Activated naive CD8-positive, alpha-beta T cell treated with anti-CD3 and anti-CD28 coated beads for 36 hours (primary cell): ENCODE measurements at places on chromosomes 13 and 19.

GRCh38 chr19:23160766-23161165 lies 43.9 kb downstream of the ZNF730 start:
- no peaks in the 10 kb centered on the region for H3K4me1 ChIP-seq
- H3K4me3 ChIP-seq = no peak overlapping the region
- H3K27ac ChIP-seq = no peak overlapping the region
- H3K36me3 ChIP-seq = peaks cover 2% of the 10 kb centered on the region

DNA sequence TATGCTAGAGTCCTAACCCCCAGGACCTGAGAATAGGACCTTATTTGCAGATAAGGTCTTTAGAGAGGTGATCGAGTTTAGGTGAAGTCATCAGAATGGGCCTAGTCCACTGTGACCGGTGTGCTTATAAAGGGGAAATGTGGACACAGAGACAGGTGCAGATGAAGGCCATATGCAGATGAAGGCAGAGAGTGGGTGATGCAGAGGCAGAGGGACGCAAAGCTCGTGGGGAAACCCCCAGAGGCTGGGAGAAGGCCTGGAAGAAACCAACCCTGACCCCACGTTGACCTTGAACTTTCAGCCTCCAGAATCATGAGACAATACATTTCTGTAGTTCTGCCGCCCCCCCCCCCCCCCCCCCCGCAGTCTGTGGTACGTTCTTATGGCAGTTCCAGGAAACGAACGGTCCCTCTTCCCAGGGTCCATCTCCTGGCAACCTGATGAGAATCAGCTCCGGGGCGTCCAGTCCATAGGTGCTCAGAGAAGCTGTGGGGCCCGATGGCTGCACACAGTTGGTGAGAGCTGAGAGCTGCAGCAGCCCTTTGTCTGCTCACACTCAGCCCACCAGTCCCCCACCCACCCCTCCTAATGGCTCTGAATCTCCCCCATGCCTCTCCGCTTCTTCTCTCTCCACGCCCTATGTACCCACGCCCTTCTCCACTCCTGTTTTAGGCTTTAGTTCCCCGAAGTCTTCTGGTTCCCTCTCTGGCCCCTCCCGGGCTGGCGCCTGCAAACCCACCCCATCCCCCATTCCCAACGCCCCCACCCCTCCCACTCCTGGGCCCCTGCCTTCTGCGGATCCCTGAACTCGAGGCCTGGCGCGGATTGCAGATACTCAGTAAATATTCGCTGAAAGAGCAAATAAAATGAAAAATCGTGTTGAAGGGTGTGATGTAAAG lies 218.3 kb upstream of the MAB21L1 start:
- DNase-seq = no peak
- H3K27me3 ChIP-seq = peaks cover 10% of the 10 kb centered on the region

- no peak overlapping the region for H3K4me3 ChIP-seq
- H3K4me1 ChIP-seq = peaks cover 36% of the 10 kb centered on the region
- no peak for DNase-seq
- peaks cover 17% of the 10 kb centered on the region for H3K36me3 ChIP-seq
- peak overlapping the region; percentile 72 for H3K27ac ChIP-seq
- no peaks in the 10 kb centered on the region for H3K27me3 ChIP-seq
Observed at GRCh38 chr19:16073988-16074387, 2.3 kb upstream of the TPM4 start.

DNA sequence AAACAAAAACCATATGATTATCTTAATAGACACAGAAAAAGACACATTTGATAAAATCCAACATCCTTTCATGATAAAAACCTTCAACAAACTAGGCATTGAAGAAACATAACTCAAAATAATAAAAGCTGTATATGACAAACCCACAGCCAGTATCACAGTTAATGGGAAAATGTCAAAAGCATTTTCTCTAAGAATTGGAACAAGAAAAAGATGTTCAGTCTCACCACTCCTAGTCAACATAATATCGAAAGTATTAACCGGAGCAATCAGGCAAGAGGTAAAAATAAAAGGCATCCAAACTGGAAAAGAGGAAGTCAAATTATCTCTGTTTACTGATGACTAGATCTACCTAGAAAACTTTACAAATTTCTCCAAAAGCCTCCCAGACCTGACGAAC lies 684.2 kb upstream of the SPRY2 start:
- DNase-seq = no peak
- no peak overlapping the region for H3K4me3 ChIP-seq
- no peak overlapping the region for H3K27ac ChIP-seq
- no peaks in the 10 kb centered on the region for H3K27me3 ChIP-seq
- H3K4me1 ChIP-seq = no peaks in the 10 kb centered on the region

GRCh38 chr19:45515081-45515624 lies 7.9 kb downstream of the VASP start:
- peaks cover 50% of the 10 kb centered on the region for H3K4me1 ChIP-seq
- peak overlapping the region; percentile 87 for H3K27ac ChIP-seq
- DNase-seq = no peak
- peaks cover 21% of the 10 kb centered on the region for H3K36me3 ChIP-seq
- peak overlapping the region; percentile 42 for H3K4me3 ChIP-seq
- H3K27me3 ChIP-seq = no peaks in the 10 kb centered on the region

DNA sequence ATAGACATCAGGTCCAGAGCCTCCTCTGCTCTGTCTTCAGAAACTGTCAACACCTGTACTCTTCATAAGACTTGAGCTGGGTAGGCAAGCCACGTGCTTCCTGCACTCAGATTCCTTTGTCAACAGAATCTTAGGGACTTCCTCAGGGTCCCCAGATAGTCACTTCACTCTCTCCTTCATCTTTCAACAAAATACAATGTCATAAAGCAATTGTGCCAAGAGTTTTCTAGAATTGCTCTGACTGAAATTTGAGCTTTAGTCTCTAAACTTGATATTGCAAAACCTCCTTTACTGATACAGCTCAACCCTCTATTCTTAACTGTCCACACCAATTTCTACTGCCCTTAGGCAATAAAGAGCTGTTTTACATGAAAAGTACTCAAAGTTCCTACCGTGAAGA lies 179.9 kb downstream of the IRS2 start:
- H3K27me3 ChIP-seq = peaks cover 4% of the 10 kb centered on the region
- H3K4me1 ChIP-seq = no peaks in the 10 kb centered on the region
- no peak overlapping the region for H3K27ac ChIP-seq

GRCh38 chr13:108213946-108214345 lies 1.4 kb downstream of the LIG4 start:
- H3K36me3 ChIP-seq = peaks cover 42% of the 10 kb centered on the region
- DNase-seq = no peak
- H3K27me3 ChIP-seq = peaks cover 4% of the 10 kb centered on the region
- H3K4me3 ChIP-seq = peak overlapping the region; percentile 79
- peaks cover 22% of the 10 kb centered on the region for H3K4me1 ChIP-seq

GRCh38 chr19:8935460-8935859 lies 74.7 kb downstream of the MUC16 start:
- H3K27ac ChIP-seq = no peak overlapping the region
- H3K36me3 ChIP-seq = no peaks in the 10 kb centered on the region
- H3K4me3 ChIP-seq = no peak overlapping the region
- H3K27me3 ChIP-seq = peaks cover 37% of the 10 kb centered on the region

GRCh38 chr19:2527171-2527570 lies 51.2 kb downstream of the GADD45B start:
- peaks cover 1% of the 10 kb centered on the region for H3K36me3 ChIP-seq
- no peaks in the 10 kb centered on the region for H3K27me3 ChIP-seq
- H3K27ac ChIP-seq = no peak overlapping the region
- H3K4me3 ChIP-seq = no peak overlapping the region
- no peak for DNase-seq

GRCh38 chr13:42735010-42735409 lies 46.4 kb upstream of the FAM216B start:
- H3K36me3 ChIP-seq = no peaks in the 10 kb centered on the region
- no peak for DNase-seq
- no peak overlapping the region for H3K27ac ChIP-seq
- H3K4me3 ChIP-seq = no peak overlapping the region
- H3K4me1 ChIP-seq = no peaks in the 10 kb centered on the region

- H3K4me1 ChIP-seq = no peaks in the 10 kb centered on the region
- H3K36me3 ChIP-seq = no peaks in the 10 kb centered on the region
- H3K27me3 ChIP-seq = peaks cover 43% of the 10 kb centered on the region
Observed at GRCh38 chr19:2719920-2720776, 1.0 kb downstream of the DIRAS1 start.

DNA sequence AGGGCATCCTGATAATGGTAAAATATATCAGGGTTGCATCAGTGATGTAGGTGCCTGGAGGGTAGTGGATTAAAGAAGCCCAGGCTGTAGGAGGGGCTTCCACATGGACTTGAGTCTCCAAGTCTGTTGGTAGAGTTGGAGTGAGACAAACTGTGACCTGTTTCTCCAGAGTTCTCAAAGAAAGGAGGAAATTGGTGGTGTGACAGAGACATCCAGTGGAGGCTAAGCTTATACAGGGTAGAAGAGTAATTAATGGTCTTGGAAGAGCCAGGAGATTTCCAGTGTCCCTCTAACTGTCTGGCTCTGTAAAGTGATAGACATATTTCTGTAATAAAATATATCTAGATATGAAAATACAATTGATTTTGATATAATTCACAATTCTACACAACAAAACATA lies 61.1 kb downstream of the GPC5 start:
- DNase-seq = no peak
- H3K4me3 ChIP-seq = no peak overlapping the region
- no peaks in the 10 kb centered on the region for H3K36me3 ChIP-seq
- no peak overlapping the region for H3K27ac ChIP-seq

- H3K27me3 ChIP-seq = peaks cover 7% of the 10 kb centered on the region
- no peaks in the 10 kb centered on the region for H3K4me1 ChIP-seq
- DNase-seq = no peak
- no peak overlapping the region for H3K4me3 ChIP-seq
- no peaks in the 10 kb centered on the region for H3K36me3 ChIP-seq
Observed at GRCh38 chr13:52994865-52995264, 33.7 kb upstream of the OLFM4 start.

- peaks cover 44% of the 10 kb centered on the region for H3K4me1 ChIP-seq
- H3K27ac ChIP-seq = peak overlapping the region; percentile 87
- H3K27me3 ChIP-seq = no peaks in the 10 kb centered on the region
- DNase-seq = no peak
- peaks cover 23% of the 10 kb centered on the region for H3K36me3 ChIP-seq
- peak overlapping the region; percentile 78 for H3K4me3 ChIP-seq
Observed at GRCh38 chr19:40611096-40611495, 9.9 kb downstream of the LTBP4 start.

DNA sequence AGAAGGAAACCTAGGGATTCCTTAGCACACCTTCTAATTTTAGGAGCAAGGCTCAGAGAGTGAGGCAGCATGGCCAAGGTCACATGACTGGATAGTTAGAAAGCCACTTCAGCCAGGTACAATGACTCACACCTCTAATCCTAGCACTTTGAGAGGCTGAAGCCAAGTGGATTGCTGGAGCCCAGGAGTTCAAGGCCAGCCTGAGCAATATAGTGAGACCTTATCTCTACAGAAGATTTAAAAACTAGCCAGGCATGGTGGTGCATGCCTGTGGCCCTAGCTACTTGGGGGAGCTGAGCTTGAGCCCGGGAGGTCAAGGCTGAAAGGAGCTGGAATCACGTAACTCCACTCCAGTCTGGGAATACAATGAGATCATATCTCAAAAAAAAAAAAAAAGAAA lies 69.2 kb downstream of the TEX26 start:
- no peak overlapping the region for H3K4me3 ChIP-seq
- DNase-seq = no peak
- H3K27me3 ChIP-seq = peaks cover 16% of the 10 kb centered on the region
- H3K27ac ChIP-seq = no peak overlapping the region
- H3K4me1 ChIP-seq = no peaks in the 10 kb centered on the region
- no peaks in the 10 kb centered on the region for H3K36me3 ChIP-seq

- peak; percentile 60 for DNase-seq
- peaks cover 25% of the 10 kb centered on the region for H3K36me3 ChIP-seq
- H3K4me1 ChIP-seq = peaks cover 33% of the 10 kb centered on the region
- H3K27ac ChIP-seq = peak within 1 kb of the TSS; percentile 77
- H3K4me3 ChIP-seq = peak within 1 kb of the TSS; percentile 74
- H3K27me3 ChIP-seq = peaks cover 26% of the 10 kb centered on the region
Observed at GRCh38 chr19:49690656-49691242, at the start of gene CPT1C. Gene CPT1C, plus strand, starts transcription at chr19:49691116. Its CDS starts 1,137 bp downstream, at chr19:49692253.

DNA sequence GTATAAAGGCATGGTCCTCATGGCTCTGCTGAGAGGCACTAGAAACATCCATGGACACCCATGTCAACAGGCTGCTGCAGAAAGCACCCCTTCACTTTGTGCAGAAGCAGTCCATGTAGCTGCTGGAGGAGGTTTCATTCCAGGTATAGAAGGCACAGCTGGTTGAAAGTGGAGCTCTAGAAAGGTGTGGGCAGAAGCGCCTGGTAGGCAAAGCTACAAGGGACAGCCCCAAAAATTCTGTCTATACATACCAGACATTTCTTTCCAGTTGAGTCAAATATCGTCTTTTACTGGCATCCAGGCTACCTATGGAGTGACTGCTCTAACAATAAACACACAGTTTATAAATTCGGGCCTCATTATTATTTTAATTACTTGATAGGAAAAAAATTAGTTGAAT lies 129.3 kb downstream of the ENOX1 start:
- peaks cover 13% of the 10 kb centered on the region for H3K27me3 ChIP-seq
- H3K4me3 ChIP-seq = no peak overlapping the region
- no peaks in the 10 kb centered on the region for H3K36me3 ChIP-seq
- H3K27ac ChIP-seq = no peak overlapping the region

GRCh38 chr13:42078128-42078808 lies 29.8 kb downstream of the DGKH start:
- peaks cover 10% of the 10 kb centered on the region for H3K36me3 ChIP-seq
- no peak overlapping the region for H3K4me3 ChIP-seq
- DNase-seq = no peak

DNA sequence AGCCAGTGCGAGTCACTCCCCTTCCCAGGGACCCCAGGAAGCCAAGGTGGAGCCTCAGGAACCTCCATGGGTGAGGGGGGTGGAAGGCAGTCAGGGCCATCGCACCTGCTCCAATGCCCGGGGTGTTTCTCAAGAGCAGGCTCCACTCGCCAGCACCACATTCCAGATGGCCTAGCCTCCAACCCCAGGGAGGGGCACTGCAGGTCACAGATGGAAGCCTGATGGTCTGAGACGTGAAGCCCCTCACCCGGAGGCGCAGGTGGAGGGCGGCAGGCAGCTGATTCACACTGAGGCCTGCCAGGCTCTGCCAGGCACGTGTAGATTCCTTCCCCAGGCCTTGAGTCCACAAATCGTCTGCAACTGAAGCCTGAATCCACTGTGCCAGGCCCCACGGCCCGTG lies 23.0 kb upstream of the ISYNA1 start:
- no peaks in the 10 kb centered on the region for H3K27me3 ChIP-seq
- no peak for DNase-seq

DNA sequence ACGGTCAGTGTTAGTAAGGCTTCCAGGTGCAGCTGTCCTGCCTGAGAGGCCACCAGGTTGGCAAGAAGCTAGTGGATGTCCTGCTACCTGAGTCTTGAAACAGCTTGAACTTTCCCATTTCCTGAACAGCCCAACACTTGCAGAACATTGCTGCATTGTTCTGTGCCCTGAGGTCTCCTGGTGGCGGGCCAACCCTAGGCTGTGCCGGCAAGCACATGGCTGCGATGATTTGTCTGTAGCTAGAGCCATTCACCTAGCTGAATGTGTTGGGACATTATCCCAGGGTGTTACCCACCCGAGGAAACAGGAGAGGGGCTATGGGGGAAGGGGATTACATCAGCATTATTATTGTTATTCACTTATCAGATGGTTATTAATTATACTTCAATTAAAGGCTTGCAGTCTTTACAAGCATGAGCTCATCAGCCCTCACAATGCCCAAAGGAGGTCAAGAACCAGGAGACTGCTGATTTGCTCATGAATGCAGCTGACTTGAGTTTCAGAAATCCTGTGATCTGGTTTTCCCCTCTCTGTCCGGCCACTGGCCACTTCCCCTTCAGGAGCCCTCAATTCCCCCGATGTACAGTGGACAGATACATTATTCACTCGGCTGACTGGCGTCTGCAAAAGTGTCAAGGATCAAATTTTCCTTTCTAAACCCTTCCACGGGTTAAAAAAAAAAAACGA lies 187.6 kb upstream of the TSC22D1 start:
- no peak overlapping the region for H3K27ac ChIP-seq
- peaks cover 7% of the 10 kb centered on the region for H3K27me3 ChIP-seq
- no peaks in the 10 kb centered on the region for H3K36me3 ChIP-seq
